Activated T-cell treated with anti-CD3 and anti-CD28 coated beads for 24 hours (primary cell): ENCODE measurements at places on chromosomes 2 and 18.

DNA sequence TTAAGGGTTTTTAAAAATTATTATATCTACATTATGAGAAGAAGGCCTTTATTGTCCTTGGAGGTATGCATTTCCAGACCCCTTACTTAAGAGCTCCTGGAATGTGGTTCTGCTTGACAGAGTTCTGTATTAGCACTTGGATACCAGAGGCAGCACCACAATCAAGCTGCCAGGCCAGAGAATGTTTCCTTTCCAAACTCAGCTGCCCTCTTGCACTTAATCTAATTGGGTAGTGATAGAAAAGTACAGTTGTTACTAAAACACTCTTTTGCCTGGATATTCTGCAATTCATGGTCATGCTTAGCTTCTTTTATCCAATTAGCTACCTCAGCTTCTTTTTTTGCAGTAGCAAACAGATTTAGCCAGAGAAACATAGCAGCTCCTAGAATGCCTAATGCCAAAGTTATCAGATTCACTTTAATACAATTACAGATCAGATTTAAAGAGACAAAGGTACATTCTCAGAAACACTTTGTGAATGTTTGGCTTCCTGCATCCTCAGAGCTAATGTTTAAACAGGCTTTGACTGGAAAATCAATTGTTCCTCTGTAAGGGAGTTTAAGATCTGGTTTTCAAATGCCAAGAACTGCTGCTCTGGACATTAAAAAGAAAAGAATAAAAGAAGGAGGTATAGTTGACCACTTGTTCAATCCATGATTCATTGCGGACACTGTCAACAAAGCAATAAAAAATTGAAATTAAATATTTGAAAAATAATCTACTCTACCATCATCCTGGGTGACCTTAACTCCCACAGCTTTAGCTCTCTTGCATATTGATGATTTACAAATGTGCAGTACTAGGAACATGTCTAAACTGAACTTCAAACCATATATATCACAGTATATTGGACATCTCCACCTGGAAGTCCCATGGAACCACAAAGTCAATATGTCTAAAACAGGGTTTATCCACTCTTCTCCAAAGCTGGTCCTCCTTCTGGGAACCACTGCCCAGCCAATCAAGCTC, 12.8 kb downstream of the NOSTRIN start:
- no peak for DNase-seq

- no peak for DNase-seq
Observed at GRCh38 chr2:62410015-62410453, 96.0 kb downstream of the TMEM17 start.

- no peak for DNase-seq
Observed at GRCh38 chr2:207825045-207825954, 55.6 kb upstream of the FZD5 start.

DNA sequence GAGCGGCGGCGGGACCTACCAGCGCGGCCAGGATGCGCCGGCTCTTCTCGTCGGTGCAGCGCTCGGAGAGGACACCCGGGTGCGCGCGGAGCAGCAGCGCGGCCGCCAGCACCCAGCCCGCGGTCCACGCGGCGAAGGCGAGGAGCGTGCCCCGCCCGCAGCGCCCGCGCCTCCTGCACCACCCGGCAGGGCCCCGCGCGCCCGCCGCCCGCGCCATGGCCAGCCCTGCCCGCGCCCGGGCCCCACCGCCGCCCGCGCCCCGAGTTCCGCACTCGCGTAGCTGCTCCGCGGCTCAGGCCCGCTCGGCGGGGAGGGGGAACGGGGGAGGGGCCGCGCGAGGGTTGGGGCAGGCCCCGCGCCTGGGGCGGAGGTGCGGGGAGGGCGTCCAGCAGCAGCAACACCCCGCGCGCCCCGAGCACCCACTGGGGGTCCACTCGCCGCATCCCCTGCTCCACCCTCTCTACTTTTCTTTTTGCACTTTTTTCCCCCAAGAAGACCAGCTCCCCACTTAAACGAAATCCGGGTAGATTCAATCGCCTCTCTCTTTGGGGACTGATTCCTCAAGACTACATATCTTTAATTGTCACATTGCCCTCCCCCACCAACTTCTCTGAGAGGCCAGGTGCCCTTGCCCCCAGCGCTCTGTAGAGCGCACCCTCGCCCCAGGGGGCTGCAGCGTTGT, at the start of gene DIPK1C:
Gene DIPK1C (minus strand): TSS at position 266 of the 682 bp plus-strand sequence. CDS start 49 bp downstream, at position 217.
- no peak for DNase-seq

DNA sequence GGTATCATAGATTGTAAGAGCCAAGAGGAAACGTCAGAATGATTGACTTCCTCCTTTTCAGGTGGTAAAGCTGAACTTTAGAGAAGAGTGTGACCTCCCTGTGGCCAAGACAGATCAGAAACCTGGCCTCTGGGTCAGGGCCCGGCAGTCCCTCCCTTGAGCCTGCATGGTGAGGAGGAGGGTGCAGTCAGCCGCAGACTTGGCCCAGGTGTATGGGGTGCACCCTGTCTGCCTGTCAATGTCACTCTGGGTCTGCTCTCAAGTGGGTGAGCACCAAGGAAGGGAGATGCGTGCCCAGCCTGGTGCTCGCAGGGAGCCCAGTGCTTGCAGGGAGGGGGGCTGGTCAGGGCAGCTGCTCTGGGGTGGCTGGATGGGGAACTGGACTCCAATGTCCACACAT, 134.4 kb upstream of the SNTG2 start:
- DNase-seq, result no peak

- no peak for DNase-seq
Observed at GRCh38 chr2:85917887-85918795, 29.4 kb upstream of the ST3GAL5 start.

GRCh38 chr2:239597216-239597615, 196.4 kb upstream of the HDAC4 start:
- DNase-seq, result no peak

DNA sequence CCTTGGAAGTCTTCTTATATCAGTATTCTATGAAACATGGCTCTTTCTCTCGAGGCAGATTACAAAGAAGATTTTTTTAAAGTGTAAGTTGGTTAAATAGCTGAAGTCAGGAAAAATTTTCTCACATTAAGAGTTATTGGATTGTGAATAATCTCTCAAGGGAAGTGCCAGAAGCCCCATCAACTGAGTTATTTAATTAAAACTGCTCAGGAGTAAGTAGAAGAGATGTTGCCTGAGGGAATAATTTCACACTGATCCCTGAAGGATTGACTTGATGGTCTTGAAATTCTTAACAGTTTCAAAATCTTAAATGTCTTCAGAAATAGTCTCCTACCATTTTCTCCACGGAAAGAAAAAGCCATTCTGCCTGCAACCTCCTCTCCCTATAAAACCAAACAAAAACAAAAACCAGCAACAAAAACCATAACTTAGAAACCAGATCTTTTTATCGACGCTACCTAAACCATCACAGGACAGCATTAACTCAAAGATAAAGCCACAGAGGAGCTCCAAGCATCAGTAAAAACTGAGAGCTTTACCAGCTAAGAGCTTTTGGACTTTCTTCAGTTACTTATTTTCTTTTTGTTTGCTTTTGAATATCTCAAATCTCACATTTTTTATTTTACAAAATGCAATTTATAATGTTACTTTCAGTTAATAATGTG, 12.9 kb downstream of the CD226 start:
- DNase-seq, result no peak

- no peak for DNase-seq
Observed at GRCh38 chr2:237568121-237568660, 1.8 kb downstream of the PRLH start.

GRCh38 chr2:120763931-120764330, 28.3 kb downstream of the GLI2 start:
- DNase-seq, result no peak
